ENCODE measurements at places on chromosomes 7 and 10. TPM values are rescaled to one million over a fixed set of nuclear protein-coding genes. Genes with fewer than 3 reads are reported as not detected.

Gene SLC13A1
- total RNA-seq, result not detected

Gene NOD1
- total RNA-seq, result 6.0 TPM

Gene CADPS2
- total RNA-seq, result 0.32 TPM

Gene LSM5
- total RNA-seq, result 27.5 TPM

Gene CDNF
- 0.69 TPM for total RNA-seq

Gene MPP7
- total RNA-seq, result 20.1 TPM

Gene KEL
- total RNA-seq, result 0.79 TPM

GRCh38 chr7:107684287-107684686, 23.7 kb downstream of the SLC26A4 start:
- H3K4me1 ChIP-seq, result no peaks in the 10 kb centered on the region
- no peak overlapping the region for H3K27ac ChIP-seq
- no peaks in the 10 kb centered on the region for H3K27me3 ChIP-seq
- H3K36me3 ChIP-seq, result no peaks in the 10 kb centered on the region
- DNase-seq, result no peak

- H3K4me3 ChIP-seq, result peak overlapping the region; percentile 21
- no peak for DNase-seq
- H3K27me3 ChIP-seq, result no peaks in the 10 kb centered on the region
These were observed 308.4 kb downstream of the BICC1 start for GRCh38 chr10:58820861-58821751.

GRCh38 chr7:49295146-49295545, 370.8 kb downstream of the CDC14C start:
- H3K36me3 ChIP-seq, result no peaks in the 10 kb centered on the region
- H3K27me3 ChIP-seq, result peaks cover 2% of the 10 kb centered on the region
- peak overlapping the region; percentile 19 for H3K27ac ChIP-seq
- no peak for DNase-seq
- H3K4me3 ChIP-seq, result no peak overlapping the region

DNA sequence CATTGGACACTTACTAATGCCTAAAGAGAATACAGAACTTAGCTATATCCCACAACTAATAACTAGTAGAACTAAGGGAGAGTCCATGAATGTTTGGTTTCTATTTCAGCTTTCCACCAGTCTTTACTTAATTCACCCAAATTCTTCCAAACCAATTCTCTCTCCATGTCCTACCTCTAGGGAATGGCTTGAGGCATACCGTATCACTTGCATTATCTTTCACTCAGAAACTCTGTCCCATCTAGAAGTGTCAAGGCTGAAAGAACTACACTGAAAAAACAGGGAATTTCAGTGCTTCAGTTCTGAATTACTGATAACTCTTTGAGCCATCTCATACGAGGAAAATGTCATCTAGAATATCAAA, 758 bp downstream of the TMEM168 start:
- peaks cover 1% of the 10 kb centered on the region for H3K36me3 ChIP-seq
- DNase-seq, result no peak
- no peaks in the 10 kb centered on the region for H3K27me3 ChIP-seq
- H3K27ac ChIP-seq, result peak overlapping the region; percentile 94
- peak overlapping the region; percentile 79 for H3K4me3 ChIP-seq

DNA sequence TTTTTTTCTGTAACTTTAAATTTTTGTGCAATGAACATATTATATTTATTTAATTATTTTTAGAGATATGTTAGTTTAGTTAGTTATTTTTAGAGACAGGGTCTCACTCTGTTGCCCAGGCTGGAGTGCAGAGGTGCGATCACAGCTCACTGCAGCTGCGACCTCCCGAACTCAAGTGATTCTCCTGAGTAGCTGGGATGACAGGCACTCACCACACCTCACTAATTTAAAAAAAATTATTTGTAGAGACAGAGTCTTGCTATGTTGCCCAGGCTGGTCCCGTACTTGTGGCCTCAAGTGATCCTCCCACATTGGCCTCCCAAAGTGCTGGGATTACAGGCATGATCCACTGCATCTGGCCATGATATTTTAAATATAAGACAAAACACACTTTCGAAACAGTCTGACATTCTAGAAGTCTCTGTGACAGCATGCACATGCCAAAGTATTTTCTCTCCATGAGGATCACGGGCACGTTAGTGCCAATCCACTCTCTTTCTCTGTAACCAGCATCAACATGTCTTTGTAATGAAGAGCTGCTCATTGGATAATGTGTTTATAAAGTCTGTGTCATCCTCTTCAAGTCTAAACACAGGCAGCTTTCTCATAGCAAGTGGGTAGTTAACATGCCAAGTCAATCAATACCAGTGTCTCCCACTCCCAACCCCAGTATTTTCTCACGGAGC, 137.4 kb downstream of the GLI3 start:
- H3K36me3 ChIP-seq, result no peaks in the 10 kb centered on the region
- H3K4me3 ChIP-seq, result no peak overlapping the region
- no peak for DNase-seq
- H3K4me1 ChIP-seq, result peaks cover 29% of the 10 kb centered on the region
- H3K27me3 ChIP-seq, result no peaks in the 10 kb centered on the region

- H3K4me3 ChIP-seq, result no peak overlapping the region
- H3K4me1 ChIP-seq, result peaks cover 27% of the 10 kb centered on the region
- H3K27ac ChIP-seq, result peak overlapping the region; percentile 71
- no peak for DNase-seq
- H3K27me3 ChIP-seq, result no peaks in the 10 kb centered on the region
These were observed 693.9 kb downstream of the PARD3 start for GRCh38 chr10:34121125-34121753.

DNA sequence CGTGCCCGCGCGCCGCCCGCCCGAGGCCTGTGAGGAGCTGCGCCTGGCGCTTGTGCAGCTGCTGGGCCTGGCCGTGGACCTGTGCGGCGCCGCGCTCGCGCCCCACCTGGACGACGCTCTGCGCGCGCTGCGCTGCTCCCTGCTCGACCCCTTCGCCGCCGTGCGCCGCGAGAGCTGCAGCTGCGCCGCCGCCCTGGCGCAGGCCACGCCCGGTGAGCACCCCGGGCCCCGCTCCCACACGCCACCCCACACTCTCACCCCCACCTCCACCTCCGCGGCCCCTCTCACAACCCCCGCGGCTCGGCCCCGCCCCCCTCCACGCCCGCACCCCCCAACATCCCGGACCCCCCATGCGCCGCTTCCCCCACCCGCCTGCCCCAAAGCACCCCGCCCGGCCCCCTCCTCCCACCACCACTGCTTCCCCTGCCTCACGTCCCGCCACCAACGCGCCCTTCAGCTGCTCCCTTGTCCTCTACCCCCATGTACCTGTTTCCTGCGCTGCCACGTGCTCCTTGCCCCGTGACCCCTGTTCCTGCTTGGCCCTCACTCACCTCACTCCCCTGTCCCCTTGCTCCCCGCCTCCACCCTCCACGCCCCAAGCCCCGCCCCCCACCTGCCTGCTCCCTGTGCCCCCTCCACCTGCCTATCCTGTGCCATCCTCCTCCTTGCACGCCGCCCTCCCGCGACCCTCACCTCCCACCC, at the start of gene PRKAR1B:
Gene PRKAR1B, minus strand, starts transcription at position 178 of the 702 bp plus-strand sequence. CDS start 15,776 bp downstream, outside the sequence.
- H3K4me1 ChIP-seq, result peaks cover 40% of the 10 kb centered on the region
- DNase-seq, result peak; percentile 58
- peak within 1 kb of the TSS; percentile 79 for H3K4me3 ChIP-seq
- H3K27ac ChIP-seq, result peak within 1 kb of the TSS; percentile 69
- peaks cover 9% of the 10 kb centered on the region for H3K36me3 ChIP-seq

DNA sequence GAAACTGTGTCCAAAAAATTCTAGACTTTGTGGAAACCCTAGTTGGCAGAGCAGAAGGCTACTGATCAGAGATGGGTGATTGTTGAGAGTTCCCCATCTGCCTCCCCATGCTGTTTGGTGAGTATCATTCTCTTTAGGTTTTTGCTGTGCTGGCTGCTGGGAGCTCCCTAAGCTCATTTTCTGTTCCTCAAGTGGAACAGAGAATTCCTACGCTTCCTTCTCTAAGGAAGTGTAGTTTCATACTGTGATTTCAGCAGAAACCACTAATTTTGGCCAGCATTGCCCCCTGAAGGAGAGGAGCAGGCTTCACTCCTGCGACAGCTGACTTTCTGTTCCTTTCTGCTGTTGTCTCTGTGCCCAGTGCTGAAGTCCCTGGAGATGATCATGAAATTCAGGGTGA, 355.3 kb upstream of the NPVF start:
- no peak for DNase-seq
- H3K4me3 ChIP-seq, result no peak overlapping the region
- no peaks in the 10 kb centered on the region for H3K36me3 ChIP-seq
- H3K27ac ChIP-seq, result no peak overlapping the region

GRCh38 chr10:132373241-132373955, 23.6 kb upstream of the PWWP2B start:
- H3K27me3 ChIP-seq, result no peaks in the 10 kb centered on the region
- H3K4me3 ChIP-seq, result no peak overlapping the region
- H3K27ac ChIP-seq, result no peak overlapping the region
- peak; percentile 76 for DNase-seq
- H3K4me1 ChIP-seq, result no peaks in the 10 kb centered on the region

- H3K27me3 ChIP-seq, result no peaks in the 10 kb centered on the region
- no peak overlapping the region for H3K27ac ChIP-seq
- no peak overlapping the region for H3K4me3 ChIP-seq
- peaks cover 2% of the 10 kb centered on the region for H3K36me3 ChIP-seq
- DNase-seq, result no peak
These were observed 334.4 kb upstream of the NPVF start for GRCh38 chr7:25562673-25563182.

DNA sequence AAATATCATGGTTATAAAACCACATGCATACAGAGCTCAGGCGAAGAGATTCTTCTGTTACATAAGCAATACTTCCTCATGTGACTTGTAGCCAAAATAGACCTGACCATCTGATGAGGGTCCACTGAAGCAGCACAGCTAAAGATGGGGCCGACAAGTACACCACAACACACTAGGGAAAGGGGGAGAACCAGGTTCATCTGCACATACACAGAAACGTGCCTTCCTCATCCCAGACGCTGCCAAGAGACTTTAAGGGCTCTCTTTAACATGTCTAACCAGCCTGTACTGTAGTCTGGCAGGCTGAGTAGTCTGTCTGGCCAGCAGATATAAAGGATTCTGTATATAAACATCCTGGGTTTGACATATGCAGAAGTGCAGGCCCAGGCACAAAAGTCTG, 30.3 kb downstream of the ERCC6 start:
- H3K4me3 ChIP-seq, result no peak overlapping the region
- no peak for DNase-seq
- H3K4me1 ChIP-seq, result peaks cover 15% of the 10 kb centered on the region
- no peak overlapping the region for H3K27ac ChIP-seq
- no peaks in the 10 kb centered on the region for H3K27me3 ChIP-seq

GRCh38 chr7:30433506-30433905, 45.1 kb downstream of the NOD1 start:
- H3K36me3 ChIP-seq, result peaks cover 26% of the 10 kb centered on the region
- no peaks in the 10 kb centered on the region for H3K27me3 ChIP-seq
- no peak for DNase-seq
- H3K4me3 ChIP-seq, result no peak overlapping the region
- peak overlapping the region; percentile 5 for H3K27ac ChIP-seq

DNA sequence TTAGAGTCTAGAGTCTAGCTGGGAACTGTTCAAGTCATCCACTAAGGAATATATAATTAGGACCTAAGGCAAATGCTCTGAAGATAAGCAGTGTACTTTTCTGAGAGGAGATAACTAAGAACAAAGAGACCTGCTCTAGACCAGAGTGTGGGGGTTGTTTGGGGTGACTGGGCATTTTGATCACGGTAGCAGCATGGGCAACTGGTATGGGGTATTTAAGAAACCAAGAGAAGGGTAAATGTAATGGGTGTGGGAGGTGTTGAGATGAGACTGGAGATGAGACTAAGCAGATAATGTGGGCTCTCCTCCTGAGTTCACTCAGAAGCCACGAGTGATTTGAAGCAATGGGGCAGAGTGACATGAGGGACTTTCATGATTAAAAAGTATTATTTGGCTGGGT, 1082.9 kb downstream of the GATA3 start:
- H3K4me1 ChIP-seq, result no peaks in the 10 kb centered on the region
- no peak overlapping the region for H3K4me3 ChIP-seq
- H3K27ac ChIP-seq, result no peak overlapping the region
- no peak for DNase-seq
- H3K36me3 ChIP-seq, result no peaks in the 10 kb centered on the region
- H3K27me3 ChIP-seq, result peaks cover 2% of the 10 kb centered on the region

GRCh38 chr7:110043519-110043918, 1047.4 kb upstream of the LRRN3 start:
- no peak overlapping the region for H3K27ac ChIP-seq
- H3K4me3 ChIP-seq, result no peak overlapping the region
- no peak for DNase-seq
- H3K36me3 ChIP-seq, result no peaks in the 10 kb centered on the region
- no peaks in the 10 kb centered on the region for H3K27me3 ChIP-seq
- H3K4me1 ChIP-seq, result no peaks in the 10 kb centered on the region

DNA sequence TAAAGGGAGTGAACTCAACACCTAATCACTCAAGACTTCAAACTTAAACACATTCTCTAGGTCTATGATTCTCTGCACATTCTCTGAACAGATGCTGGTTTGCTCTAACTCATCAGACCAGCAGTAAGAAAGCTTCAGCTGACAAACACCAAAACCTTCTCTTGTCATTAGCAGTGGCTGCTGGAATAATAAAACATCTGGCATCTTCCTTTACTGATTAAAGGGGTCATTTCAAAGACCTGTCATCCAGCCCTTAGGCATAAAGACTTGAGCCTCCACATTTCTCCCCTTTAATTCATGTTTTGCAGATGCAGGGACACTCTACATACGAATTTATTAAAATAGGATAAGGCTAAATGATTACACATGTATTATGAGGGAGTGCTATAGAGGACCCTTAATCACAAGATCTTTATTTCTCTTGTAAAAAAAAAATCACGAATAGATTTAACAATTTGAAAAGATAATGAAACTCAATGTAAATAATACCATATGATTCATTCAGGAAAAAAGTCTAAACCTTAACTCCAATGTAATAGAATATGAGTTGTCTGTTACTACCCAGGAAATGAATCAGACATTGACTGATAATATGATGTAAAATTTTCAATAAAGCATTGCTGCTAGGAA, 152.4 kb upstream of the GNAI1 start:
- no peak for DNase-seq
- no peak overlapping the region for H3K4me3 ChIP-seq
- no peaks in the 10 kb centered on the region for H3K27me3 ChIP-seq
- peaks cover 14% of the 10 kb centered on the region for H3K4me1 ChIP-seq
- H3K27ac ChIP-seq, result peak overlapping the region; percentile 19

- DNase-seq, result no peak
- H3K4me1 ChIP-seq, result peaks cover 9% of the 10 kb centered on the region
- H3K36me3 ChIP-seq, result no peaks in the 10 kb centered on the region
- H3K27ac ChIP-seq, result no peak overlapping the region
These were observed 1127.2 kb upstream of the LRRN3 start for GRCh38 chr7:109963741-109964140.

- no peak for DNase-seq
- no peaks in the 10 kb centered on the region for H3K36me3 ChIP-seq
- H3K27ac ChIP-seq, result no peak overlapping the region
- H3K27me3 ChIP-seq, result peaks cover 5% of the 10 kb centered on the region
- H3K4me3 ChIP-seq, result no peak overlapping the region
These were observed 10.9 kb upstream of the TEX47 start for GRCh38 chr7:88806280-88807037.

DNA sequence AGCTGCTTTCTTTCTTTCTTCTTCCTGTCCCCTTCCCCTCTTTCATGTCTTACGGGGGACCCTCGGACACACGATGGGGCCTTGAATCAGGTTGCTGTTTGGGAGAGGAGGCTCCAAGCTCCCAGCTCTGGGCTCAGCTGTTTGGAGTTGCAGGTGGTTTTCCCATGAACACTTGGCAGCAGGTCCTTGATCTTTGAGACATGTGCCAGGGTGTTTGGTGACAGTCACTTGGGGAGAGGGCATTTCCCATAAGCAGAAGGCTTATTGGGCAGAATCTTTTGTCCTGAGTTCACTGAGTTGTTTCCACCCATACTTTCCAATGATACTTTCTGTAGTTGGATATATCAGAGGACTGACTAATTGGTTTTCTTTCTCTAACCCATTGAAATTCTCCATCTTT, 104.7 kb upstream of the SH2B2 start:
- no peaks in the 10 kb centered on the region for H3K27me3 ChIP-seq
- H3K27ac ChIP-seq, result no peak overlapping the region
- H3K4me1 ChIP-seq, result no peaks in the 10 kb centered on the region
- DNase-seq, result no peak
- no peak overlapping the region for H3K4me3 ChIP-seq

Data from chondrocyte (in vitro differentiated cells).